Stimulated activated CD8-positive, alpha-beta memory T cell treated with anti-CD3 and anti-CD28 coated beads, Interleukin-7, amount 100 ng/mL, for 1 hour (primary cell): ENCODE measurements at places on chromosomes 6 and 20.

- DNase-seq, result no peak
Observed at GRCh38 chr6:111920578-111920977, 47.3 kb upstream of the FYN start.

DNA sequence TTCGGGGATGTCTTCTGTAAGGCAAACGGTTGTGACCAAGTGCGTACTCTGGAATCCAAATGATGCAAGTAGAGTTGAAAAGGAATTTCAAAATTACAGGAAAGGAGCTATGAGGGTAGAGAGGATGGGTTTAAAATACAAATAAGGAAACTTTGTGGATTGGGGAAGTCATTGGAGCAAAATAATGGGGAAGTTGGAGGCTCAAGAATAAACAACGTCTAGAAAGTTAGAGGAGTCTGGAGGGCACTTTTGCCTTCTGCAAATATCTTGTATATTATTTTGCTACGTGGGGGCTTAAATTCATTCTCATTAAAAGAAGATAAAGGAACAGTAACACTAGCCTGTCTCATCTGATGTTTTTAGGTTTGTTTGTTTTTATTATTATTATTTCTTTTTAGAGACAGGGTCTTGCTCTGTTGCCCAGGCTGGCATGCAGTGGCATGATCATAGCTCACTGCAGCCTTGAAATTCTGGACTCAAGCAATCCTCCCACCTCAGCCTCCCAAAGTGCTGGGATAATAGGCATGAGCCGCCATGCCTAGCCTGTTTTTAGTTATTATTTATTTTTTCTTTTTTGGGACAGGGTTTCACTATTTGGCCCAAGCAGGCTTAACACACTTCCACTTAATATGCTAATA lies 55.0 kb upstream of the TNFAIP3 start:
- DNase-seq, result no peak

DNA sequence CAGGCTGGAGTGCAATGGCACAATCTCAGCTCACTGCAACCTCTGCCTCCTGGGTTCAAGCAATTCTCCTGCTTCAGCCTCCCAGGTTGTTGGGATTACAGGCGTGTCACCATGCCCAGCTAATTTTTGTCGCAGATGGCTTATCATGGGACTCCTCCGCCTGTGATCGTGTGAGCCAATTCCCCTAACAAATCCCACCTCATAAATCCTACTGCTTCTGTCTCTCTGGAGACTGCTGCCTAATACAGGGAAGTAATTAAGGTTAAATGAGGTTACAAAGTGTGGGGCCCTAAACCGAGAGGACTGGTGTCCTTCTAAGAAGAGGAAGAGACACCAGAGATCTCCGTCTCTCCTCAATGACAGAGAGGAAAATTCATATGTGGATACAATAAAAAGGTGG lies 52.0 kb downstream of the TRPC4AP start:
- no peak for DNase-seq

DNA sequence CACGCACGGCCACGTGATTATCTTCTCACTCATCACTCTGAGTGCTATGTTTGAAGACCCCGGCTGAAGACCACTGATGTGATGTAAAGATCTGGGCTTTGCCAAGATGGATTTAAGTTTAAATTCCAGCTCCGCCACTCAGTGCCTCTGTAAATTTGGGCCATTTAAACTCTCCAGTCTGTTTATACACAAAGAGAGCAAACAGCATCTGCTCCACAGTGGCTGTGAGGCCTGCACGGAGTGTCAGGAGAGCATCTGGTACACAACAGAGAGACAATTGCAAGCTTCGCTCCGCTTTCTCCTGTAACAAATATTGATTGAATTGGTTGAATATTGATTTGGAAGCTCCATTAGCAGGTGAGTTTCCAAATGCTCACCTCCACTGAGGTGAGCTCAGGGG lies 80.5 kb upstream of the FRMD1 start:
- DNase-seq, result no peak

DNA sequence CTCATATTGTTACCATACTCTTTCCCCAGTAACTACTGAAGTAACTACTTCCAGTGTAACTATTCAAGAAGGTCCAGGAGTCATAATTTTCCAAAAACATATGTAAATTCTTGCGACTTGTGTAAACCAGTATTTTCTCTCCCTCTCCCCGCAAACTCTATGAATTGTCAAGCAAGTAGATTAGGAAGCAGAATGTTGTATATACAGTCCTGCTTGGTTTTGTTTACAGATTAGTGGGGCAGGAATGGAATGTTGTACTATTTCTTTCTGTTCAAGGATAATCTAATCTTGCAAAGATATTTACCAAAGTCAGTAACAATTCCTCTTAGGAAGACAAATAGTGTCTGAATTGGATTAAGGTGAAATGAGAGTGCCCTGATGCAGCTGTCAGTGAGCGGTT lies 234.9 kb upstream of the PLN start:
- no peak for DNase-seq

DNA sequence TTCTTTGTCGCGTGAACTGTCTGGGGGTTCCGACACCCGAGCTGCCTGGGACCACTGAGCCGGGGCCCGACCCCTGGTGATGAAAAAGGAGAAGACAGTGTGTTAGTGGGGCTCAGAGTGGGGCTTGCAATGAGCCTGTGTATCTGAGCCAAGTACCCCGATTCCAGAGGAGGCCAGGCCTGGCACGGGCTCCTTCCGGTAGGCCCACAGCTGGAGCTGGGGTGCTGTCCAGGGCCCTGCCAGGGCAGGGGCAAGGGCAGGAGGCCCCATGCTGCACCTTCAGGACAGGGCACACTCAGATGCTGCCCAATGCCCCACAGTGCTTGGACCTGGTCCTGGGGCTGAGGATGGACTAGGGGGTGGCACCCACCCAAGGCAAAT lies 89.4 kb downstream of the TAF4 start:
- DNase-seq, result no peak

DNA sequence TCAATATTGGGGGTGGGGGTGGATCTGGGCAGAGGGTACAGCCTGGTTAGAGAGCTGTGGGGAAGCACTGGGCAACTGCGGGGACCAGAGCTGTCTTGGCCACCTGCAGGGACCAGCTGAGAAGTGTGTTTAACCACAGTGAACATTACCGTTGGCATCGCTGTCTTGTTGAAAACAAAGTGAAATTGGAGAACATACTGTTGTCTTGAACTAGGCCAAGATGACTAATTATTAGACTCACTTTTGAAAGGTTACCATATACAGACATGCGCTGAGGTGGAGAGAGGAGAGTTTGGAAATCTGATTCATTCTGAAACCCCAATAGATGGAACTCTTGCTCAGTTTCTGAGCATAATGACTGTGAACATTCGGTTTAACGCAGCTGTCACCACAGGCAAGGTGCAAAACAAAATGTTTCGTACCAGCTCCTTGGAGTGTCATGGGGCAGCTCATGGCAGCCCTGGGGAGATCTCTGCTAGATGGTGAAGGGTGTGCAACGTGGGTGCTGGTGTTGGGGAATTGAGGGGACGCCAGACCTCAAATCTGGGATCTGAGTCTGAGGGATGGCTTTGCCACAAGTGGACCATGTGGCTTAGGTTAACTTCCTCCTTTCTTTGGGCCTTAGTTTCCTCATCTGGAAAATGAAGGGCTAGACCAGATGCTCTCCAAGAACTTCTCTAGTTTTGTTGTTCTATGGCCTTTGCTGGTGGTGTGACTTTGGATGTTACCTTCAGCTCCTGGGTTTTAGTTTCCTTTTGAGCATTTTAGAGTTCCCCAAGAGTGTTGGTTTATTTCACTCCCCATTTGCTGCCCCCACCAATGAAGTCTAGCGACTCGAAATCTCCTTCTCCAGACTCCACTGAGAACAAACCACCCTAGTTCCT lies 24.6 kb upstream of the GTSF1L start:
- DNase-seq, result no peak

DNA sequence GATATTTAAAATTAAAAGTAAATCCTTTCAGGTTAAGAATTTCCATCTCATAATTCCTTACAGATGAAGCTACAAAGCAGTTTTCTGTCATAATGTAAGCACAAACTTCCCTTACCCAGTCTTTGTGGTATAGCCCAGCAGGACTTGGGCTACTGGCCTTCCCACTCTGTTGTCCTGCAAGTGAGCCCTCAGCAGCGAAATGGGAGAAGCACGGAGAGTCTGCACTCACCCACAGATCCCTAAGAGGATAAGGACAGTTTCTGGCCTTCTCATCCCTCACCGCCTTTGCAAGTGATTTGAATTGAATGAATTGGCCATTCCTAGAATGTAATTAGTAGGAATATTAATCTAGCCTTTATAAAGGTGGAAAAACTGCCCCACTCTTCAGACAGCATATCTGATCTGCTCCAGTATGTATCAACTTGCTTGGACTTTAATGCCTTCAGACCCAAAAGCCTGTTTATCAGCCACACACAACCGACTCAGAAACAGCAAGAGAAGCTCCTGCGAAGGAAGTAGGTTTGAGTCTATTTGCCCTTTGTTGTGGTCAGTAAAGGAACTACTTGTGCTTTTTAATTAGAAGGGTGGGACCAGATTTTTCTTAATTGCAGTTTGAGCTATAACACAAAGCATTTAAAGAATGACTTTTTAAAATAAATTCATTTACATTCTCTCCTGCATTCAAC lies 29.9 kb upstream of the PRDM1 start:
- no peak for DNase-seq

GRCh38 chr20:51144476-51144875 lies 121.6 kb upstream of the KCNG1 start:
- no peak for DNase-seq

DNA sequence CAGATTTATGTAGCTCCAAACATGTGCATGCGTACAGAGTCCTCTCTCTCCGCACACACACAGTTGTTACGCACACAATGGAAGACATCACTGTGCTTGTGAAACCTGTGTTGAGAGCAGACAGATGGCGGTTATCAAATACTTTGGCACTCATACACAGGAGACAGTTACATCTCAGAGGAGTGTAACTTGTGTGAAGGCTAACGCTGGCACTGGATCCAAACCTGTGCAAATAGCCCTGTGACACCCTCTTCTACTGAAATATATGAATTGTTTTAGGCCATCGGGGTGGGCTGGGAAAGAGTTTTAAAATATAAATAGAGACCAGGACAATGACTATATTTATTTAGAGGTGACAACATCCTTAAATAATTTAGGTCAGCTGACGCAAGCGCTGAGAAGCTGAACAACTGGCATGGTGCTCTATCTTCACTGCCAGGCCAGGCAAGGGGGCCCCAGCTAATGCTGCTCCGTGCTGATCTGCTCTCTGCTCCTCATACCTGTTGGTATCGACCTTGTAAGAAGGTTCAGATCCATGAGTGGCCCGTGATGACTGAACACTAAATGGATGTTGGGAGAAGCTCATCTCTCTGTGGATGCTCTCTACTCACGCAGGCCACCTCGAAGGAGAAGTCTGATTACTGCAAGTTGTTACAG lies 69.4 kb downstream of the FOXC1 start:
- DNase-seq, result no peak

GRCh38 chr20:51098284-51098810 lies 75.4 kb upstream of the KCNG1 start:
- DNase-seq, result no peak

DNA sequence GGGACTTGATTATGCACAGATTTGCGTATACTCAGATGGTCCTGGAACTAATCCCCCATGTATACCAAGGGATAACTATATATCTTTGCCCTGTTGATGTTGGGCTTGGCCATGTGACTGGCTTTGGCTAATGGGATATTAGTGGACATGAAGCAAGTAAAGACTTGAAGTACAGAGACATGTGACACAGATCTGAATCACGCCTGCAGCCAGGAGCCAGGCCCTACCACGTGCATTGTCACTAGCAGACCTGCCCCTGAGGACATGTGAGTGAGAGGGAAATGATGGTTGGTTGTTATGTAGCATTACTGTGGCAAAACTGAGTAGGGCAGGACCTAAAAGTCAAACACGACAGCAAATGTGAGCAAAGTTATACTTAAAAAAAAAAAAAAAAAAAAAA lies 155.7 kb downstream of the AKAP7 start:
- no peak for DNase-seq

DNA sequence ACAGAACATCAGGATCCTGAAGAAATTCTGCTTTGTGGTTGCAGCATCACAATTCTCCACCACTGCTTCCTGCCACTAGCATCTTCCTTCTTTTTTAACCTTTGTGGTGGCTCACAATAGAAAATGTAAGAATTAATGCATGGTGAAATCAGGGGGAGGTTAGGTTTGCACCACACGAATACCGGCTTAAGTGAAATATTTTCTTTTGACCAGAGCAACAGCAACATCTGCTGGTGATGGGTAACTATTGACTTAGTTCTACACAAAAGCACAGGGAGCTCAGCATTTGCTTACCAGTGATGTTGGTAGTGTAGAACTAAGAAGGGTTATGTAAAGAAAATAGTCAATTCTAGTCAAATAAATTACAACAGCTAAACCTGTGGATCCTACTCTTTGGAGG lies 280.5 kb downstream of the SYNE1 start:
- DNase-seq, result no peak

- DNase-seq, result no peak
Observed at GRCh38 chr20:62634330-62634967, 7.9 kb upstream of the SLCO4A1 start.

DNA sequence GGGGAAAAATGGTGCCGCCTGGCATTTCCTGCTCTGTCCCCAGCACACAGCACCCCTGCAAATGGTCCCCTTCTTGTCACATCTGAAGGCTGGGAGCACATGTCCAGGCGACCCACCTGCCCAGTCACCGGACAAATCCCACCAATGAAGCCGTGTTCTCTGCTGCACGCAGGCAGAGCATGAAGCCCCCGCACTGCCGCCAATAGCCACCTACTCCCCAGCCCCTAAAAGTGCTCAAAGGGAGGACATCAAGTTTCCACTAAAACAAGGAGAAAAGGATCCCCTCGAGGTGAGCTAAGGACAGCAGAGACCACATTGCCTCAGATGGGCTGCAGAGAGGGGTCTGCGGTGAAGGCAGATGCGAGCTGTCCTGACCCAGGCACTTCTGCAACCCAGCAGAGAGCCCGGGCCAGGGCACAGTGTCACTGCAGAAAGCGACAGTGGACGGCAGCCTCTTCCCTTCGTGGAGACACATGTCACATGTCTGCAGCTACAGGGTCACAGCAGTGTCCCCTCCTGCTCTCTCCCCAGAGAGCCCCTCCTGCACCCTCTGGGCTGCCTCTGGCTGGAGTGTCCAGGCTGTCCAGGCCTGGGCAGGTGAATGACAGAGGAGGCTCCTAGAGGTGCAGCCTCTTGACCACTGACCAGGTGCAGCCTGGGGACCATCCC lies 221.5 kb downstream of the PREX1 start:
- DNase-seq, result no peak
